Bronchial smooth muscle cell (primary cell): ENCODE measurements at places on chromosomes 1 and 21. TPM values are rescaled to one million over a fixed set of nuclear protein-coding genes. Genes with fewer than 3 reads are reported as not detected.

Gene CRNN
- under 0.01 and 0.09 TPM in 2 replicates for total RNA-seq

Gene BCL2L15
- under 0.01 TPM in 2 replicates for total RNA-seq

Gene CYP4A11
- not detected in 2 replicates for total RNA-seq

Gene TMPRSS15
- not detected in 2 replicates for total RNA-seq

Gene WASF2
- 15.8 and 19.2 TPM in 2 replicates for total RNA-seq

Gene DISC1
- total RNA-seq = 2.7 and 5.0 TPM in 2 replicates

Gene BLACAT1
- total RNA-seq = not detected in 2 replicates

Gene RIPPLY3
- total RNA-seq = not detected in 2 replicates
